ENCODE measurements at places on chromosomes 11 and 22. TPM values are rescaled to one million over a fixed set of nuclear protein-coding genes. Genes with fewer than 3 reads are reported as not detected.

DNA sequence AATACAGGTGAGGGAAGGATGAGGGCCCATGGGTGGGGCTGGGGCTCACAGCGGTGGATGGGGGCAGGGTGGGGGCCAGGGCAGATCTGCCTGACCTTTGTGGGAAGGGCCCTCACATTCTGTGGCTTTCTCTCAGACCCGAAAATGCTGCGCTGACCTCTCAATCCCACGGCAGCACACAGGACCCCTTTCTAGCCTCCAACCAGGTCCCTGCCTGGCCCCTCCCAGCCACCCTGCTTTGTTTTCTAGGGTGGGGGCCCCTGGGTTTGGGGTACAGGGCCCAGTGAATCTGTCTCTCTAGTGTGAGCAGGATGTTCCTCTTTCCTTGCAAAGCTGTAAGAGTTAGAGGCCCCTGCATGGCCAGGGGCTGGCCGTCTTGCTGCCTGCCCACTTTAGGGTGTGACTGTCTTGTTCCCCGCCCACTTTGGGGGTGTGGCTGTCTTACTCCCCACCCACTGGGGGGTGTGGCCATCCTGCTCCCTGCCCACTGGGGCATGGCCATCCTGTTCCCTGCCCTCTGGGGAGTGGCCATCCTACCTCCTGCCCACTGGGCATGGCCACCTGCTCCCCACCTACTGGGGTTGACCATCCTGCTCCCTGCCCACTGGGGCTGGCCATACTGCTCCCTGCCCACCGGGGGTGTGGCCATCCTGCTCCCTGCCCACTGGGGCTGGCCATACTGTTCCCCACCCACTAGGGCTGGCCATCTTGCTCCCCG, 11.5 kb downstream of the PARVG start:
- H3K4me1 ChIP-seq: no peaks in the 10 kb centered on the region
- no peaks in the 10 kb centered on the region for H3K36me3 ChIP-seq
- no peak overlapping the region for H3K4me3 ChIP-seq

DNA sequence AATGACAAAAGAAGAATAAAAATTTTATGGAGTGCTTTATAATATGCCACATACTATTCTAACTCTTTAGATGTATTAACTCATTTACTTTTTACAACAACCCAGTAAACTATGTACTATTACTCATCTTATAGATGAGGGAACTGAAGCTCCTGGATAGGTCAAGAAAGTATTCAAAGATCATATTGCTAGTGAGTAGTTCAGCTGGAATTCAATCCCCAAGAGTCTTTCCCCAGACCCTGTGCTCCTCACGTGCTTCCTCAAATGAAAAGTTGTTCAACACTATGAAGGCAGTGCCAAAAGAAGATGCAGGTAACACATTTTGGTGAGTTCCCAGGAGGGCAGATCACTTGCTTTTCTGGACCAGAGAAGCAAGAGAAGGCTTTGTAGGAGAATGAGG, 46.8 kb downstream of the BTG4 start:
- DNase-seq: peak; percentile 53
- H3K4me1 ChIP-seq: peaks cover 28% of the 10 kb centered on the region
- no peak overlapping the region for H3K27ac ChIP-seq
- no peak overlapping the region for H3K4me3 ChIP-seq
- H3K36me3 ChIP-seq: no peaks in the 10 kb centered on the region

Gene LGR4
- 17.6 TPM for total RNA-seq

GRCh38 chr22:30270832-30271231, 4.2 kb upstream of the OSM start:
- H3K4me3 ChIP-seq: no peak overlapping the region
- H3K27ac ChIP-seq: no peak overlapping the region
- no peaks in the 10 kb centered on the region for H3K36me3 ChIP-seq
- H3K4me1 ChIP-seq: no peaks in the 10 kb centered on the region
- peaks cover 16% of the 10 kb centered on the region for H3K27me3 ChIP-seq

GRCh38 chr22:41940832-41941765, 5.9 kb downstream of the CENPM start:
- peak overlapping the region; percentile 93 for H3K27ac ChIP-seq
- H3K27me3 ChIP-seq: no peaks in the 10 kb centered on the region

- peaks cover 9% of the 10 kb centered on the region for H3K4me1 ChIP-seq
- no peak overlapping the region for H3K27ac ChIP-seq
- peaks cover 11% of the 10 kb centered on the region for H3K36me3 ChIP-seq
- DNase-seq: peak; percentile 18
- H3K27me3 ChIP-seq: no peaks in the 10 kb centered on the region
- H3K4me3 ChIP-seq: no peak overlapping the region
Measured at GRCh38 chr11:72848846-72849466, 34.7 kb downstream of the ATG16L2 start.

Gene CARD10
- total RNA-seq: 4.6 TPM

Gene ARHGAP32
- total RNA-seq: 7.3 TPM

- H3K4me1 ChIP-seq: no peaks in the 10 kb centered on the region
- no peaks in the 10 kb centered on the region for H3K36me3 ChIP-seq
- H3K27me3 ChIP-seq: peaks cover 6% of the 10 kb centered on the region
Measured at GRCh38 chr11:2674658-2675131, 25.1 kb downstream of the KCNQ1OT1 start.

Gene OR52N4
- not detected for total RNA-seq

- H3K27ac ChIP-seq: peak overlapping the region; percentile 88
- peaks cover 100% of the 10 kb centered on the region for H3K4me1 ChIP-seq
- H3K27me3 ChIP-seq: peaks cover 3% of the 10 kb centered on the region
- DNase-seq: no peak
- H3K36me3 ChIP-seq: peaks cover 17% of the 10 kb centered on the region
Measured at GRCh38 chr11:12725055-12725862, 51.0 kb downstream of the TEAD1 start.

- peaks cover 28% of the 10 kb centered on the region for H3K36me3 ChIP-seq
- H3K4me3 ChIP-seq: no peak overlapping the region
- H3K4me1 ChIP-seq: peaks cover 44% of the 10 kb centered on the region
- no peak for DNase-seq
Measured at GRCh38 chr11:82996966-82997606, 74.6 kb downstream of the RAB30 start.

DNA sequence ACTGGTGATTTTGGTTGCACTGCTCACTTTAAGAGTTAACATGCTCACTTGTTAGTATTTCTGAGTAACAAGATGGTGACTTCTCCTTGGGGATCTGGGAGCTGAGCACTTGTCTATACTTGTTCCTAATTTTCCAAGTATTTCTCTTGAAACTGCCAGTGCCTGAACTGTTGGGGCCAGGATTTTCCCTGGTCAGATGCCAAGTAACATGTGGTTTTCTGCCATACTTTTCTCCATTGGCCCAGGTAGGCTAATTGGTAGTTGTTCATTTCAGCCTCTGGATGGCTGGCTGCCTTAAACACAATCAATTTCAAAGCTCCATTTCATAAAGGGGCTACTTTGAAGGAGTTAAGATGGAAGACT, 35.0 kb downstream of the RNF141 start:
- peaks cover 10% of the 10 kb centered on the region for H3K4me1 ChIP-seq
- H3K27ac ChIP-seq: no peak overlapping the region
- H3K4me3 ChIP-seq: no peak overlapping the region
- no peaks in the 10 kb centered on the region for H3K27me3 ChIP-seq
- no peak for DNase-seq

- H3K4me1 ChIP-seq: no peaks in the 10 kb centered on the region
- H3K4me3 ChIP-seq: no peak overlapping the region
- H3K36me3 ChIP-seq: no peaks in the 10 kb centered on the region
- peaks cover 2% of the 10 kb centered on the region for H3K27me3 ChIP-seq
- H3K27ac ChIP-seq: no peak overlapping the region
- DNase-seq: no peak
Measured at GRCh38 chr11:70703141-70704064, 305.1 kb downstream of the CTTN start.

DNA sequence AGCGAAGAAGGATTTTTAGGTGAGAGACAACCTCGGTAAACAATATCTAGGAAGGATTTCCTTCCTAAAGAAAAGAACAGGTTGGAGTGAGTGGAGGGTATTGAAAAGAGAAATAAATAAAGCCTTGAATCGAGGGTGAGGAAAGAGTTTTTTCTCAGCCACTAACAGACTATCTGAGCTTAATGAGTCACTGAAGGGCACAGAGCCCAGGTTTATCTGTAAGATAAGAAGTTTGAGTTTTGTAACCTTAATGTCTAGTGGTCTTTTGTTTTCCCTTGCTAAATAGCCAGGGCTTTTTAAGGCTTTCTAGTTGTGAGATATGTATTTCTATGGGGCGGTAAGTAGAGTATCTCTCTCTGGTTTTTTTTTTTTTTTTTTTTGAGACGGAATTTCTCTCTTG, 394.5 kb upstream of the KIRREL3 start:
- no peak overlapping the region for H3K4me3 ChIP-seq
- DNase-seq: no peak
- H3K36me3 ChIP-seq: no peaks in the 10 kb centered on the region

- H3K27ac ChIP-seq: no peak overlapping the region
- H3K4me3 ChIP-seq: no peak overlapping the region
- H3K27me3 ChIP-seq: peaks cover 8% of the 10 kb centered on the region
- H3K4me1 ChIP-seq: peaks cover 28% of the 10 kb centered on the region
- no peaks in the 10 kb centered on the region for H3K36me3 ChIP-seq
Measured at GRCh38 chr11:120188811-120189455, 21.9 kb upstream of the OAF start.

- H3K36me3 ChIP-seq: peaks cover 50% of the 10 kb centered on the region
- no peaks in the 10 kb centered on the region for H3K27me3 ChIP-seq
- DNase-seq: no peak
- peaks cover 1% of the 10 kb centered on the region for H3K4me1 ChIP-seq
Measured at GRCh38 chr11:73107597-73107996, 34.5 kb downstream of the FCHSD2 start.

DNA sequence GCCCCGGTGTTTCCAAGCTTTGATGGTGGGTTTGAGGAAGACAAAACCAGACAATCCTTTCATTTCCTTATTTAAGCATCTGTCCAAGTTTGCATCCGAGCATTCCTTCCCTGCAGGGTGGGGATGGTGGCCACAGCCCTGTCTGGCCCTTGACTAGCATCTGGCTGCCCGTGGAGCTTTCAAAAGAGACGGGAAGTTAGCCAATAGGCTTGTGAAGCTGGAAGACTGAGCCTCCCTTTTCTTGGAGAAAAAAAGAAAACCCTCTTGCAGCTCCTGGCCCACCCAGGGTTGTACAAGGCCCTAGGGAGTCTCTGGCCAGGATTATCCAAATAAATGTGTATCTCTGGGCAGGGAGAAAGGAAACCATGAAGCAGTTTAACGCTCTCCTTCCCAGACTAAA, 60.6 kb downstream of the MICAL2 start:
- DNase-seq: no peak
- no peaks in the 10 kb centered on the region for H3K27me3 ChIP-seq
- peak overlapping the region; percentile 89 for H3K27ac ChIP-seq
- H3K4me1 ChIP-seq: peaks cover 96% of the 10 kb centered on the region
- H3K4me3 ChIP-seq: no peak overlapping the region
